ENCODE measurements at places on chromosomes 13 and 19. TPM values are rescaled to one million over a fixed set of nuclear protein-coding genes. Genes with fewer than 3 reads are reported as not detected.

DNA sequence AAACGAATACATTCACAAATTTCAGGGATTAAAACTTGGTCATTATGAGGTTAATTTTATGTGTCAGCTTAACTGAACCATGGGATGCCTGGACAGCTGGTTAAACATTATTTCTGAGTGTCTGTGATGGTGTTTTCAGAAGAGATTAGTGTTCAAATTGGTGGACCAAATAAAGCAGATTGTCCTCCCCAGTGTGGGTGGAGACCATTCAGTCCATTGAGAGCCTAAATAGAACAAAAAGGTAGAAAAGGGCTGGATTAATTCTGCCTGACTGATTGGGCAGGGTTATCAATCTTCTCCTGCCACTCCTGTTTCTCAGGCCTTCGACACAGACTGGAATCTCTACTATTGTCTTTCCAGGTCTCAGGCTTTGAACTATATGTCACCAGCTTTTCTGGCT is 203.8 kb upstream of the SLITRK6 start:
- no peak for DNase-seq

GRCh38 chr13:60969656-60970055 is 446.0 kb downstream of the PCDH20 start:
- no peak for DNase-seq

GRCh38 chr13:101271681-101272245 is 144.5 kb downstream of the NALCN start:
- no peak for DNase-seq

- DNase-seq: no peak
Measured at GRCh38 chr13:84821261-84821660, 939.0 kb upstream of the SLITRK1 start.

DNA sequence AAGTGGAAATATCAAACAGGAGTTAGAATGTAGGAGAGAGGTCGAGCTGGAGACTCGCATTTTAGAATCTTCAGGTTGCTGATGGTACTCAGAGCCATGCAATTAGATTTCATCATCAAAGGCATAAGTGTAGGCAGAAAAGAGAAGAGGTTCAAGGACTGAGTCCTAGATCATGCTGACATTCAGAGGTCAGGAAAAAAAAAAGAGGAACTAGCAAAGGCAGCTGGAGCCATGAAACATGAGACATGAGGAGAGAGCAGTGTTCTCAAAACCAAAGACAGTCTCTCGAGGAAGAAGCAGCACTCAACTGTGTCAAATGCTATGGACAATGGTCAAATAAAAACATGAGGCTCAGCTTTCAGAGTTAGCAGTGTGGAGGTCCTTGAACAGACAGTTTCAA is 12.4 kb upstream of the TPP2 start:
- no peak for DNase-seq

- no peak for DNase-seq
Measured at GRCh38 chr19:40691421-40692211, 1.2 kb upstream of the NUMBL start.

- no peak for DNase-seq
Measured at GRCh38 chr13:111577956-111578605, 257.6 kb downstream of the TEX29 start.

- DNase-seq: no peak
Measured at GRCh38 chr19:2686360-2686759, 16.1 kb downstream of the GNG7 start.

GRCh38 chr19:45200568-45200967 is 22.0 kb downstream of the BLOC1S3 start:
- no peak for DNase-seq

DNA sequence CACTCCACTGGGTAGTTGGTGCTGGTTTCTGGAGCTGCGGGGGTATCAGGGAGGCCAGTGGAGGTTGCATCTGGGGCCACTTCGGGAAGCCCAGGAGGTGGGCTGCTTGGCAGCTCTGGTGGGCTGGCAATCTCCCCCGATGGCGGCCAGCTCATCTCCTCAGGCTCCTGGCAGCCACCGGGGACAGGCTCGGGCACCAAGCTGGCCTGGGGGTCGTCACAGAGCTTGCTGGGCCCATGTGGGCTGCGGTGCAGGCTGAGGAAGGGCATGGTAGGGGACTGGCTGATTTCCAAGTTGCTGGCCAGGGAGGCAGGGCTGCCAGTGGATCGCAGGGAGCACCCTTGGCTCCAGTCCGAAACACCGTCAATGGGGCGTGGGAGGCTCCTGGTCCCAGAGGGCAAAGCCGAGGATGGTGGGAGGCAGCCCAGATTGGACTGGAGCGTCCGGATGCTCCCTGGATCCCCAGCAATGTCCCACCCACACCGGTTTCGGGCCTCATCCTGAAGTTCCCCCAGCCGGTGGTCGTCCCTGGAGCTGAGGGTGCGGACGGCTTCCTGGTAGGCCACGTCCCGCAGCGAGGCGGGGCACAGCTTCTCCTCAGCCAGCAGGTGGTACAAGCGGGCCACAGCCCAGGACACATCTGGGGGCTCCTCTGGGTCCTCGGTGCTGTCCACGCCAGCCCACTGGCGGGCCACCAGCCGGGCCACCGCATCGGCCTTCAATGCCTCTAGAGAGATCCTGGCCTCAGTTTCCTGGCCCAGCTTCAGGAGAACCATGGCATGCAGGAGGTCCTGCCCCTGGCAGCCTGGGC is 13.8 kb downstream of the TICAM1 start:
- DNase-seq: no peak

DNA sequence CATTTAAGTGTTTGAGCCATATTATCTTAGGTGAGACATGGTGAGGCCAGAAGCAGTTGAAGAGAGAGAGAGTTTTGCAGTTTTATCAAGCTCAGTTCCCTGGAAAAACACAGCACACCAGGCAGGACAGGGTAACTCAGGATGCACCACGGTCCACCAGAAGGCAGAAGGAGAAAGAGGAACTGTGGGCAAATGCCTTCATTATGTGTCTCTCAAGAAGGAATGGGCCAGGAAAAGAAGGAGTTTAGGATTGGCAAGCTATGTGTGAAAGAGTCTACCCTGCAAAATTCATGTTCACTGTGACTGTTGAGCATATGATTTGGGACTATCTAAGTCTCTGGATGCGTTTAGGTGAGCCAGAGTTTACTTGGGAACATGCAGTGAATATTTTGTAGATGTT is 934.5 kb upstream of the MIR17HG start:
- no peak for DNase-seq

GRCh38 chr19:55446060-55446459 is 3.0 kb upstream of the SHISA7 start:
- no peak for DNase-seq

- DNase-seq: no peak
Measured at GRCh38 chr19:56405062-56405461, 930 bp downstream of the ZNF583 start.

- no peak for DNase-seq
Measured at GRCh38 chr19:13022111-13022858, 27.0 kb downstream of the NFIX start.

GRCh38 chr19:50750010-50750409 is 20.3 kb upstream of the GPR32 start:
- no peak for DNase-seq

DNA sequence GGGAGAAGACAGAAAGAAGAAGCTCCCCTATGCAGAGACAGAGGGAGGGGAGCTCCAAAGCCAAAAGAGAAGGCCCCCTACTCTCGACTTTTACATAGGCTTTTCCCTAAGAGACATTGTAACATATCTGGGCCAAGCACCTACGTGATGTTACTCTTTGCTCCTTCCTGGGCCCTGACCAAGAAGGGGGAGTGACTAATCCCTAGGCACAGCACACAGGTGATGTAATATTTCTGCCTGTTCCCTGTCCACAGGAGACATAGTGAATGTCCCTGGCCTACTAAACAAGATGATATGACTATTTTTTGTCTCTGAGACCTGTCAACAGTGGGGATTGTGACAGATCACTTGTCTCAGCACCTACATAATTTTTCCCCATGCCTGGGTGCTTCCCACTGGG is 15.9 kb upstream of the ZNF254 start:
- DNase-seq: no peak

Gene CYP4F22
- total RNA-seq: not detected

Gene ZNF471
- total RNA-seq: 1.8 TPM

Gene GPR18
- not detected for total RNA-seq

Gene LGI4
- total RNA-seq: not detected

Gene PPFIA3
- 3.0 TPM for total RNA-seq

Gene TMEM150B
- total RNA-seq: not detected

Gene PCDH17
- total RNA-seq: 3.0 TPM

Gene SWSAP1
- total RNA-seq: 0.78 TPM

Gene ZNF726
- 2.0 TPM for total RNA-seq
